ENCODE measurements at places on chromosomes 6 and 20. TPM values are rescaled to one million over a fixed set of nuclear protein-coding genes. Genes with fewer than 3 reads are reported as not detected.

ZBTB46 gene
- total RNA-seq: 0.11 TPM

VNN1 gene
- total RNA-seq: not detected

LRP11 gene
- total RNA-seq: 2.3 TPM

MROH8 gene
- total RNA-seq: 2.5 TPM

VGLL2 gene
- not detected for total RNA-seq

CCN6 gene
- not detected for total RNA-seq

ZNF337 gene
- 25.3 TPM for total RNA-seq

HSPA1L gene
- 3.3 TPM for total RNA-seq

TEAD3 gene
- total RNA-seq: 0.43 TPM

SLC52A3 gene
- total RNA-seq: not detected

MMP24 gene
- 0.20 TPM for total RNA-seq
